ENCODE measurements at places on chromosomes 3 and 15.

GRCh38 chr3:4125576-4125975 is 177.6 kb upstream of the SETMAR start:
- no peak for DNase-seq

DNA sequence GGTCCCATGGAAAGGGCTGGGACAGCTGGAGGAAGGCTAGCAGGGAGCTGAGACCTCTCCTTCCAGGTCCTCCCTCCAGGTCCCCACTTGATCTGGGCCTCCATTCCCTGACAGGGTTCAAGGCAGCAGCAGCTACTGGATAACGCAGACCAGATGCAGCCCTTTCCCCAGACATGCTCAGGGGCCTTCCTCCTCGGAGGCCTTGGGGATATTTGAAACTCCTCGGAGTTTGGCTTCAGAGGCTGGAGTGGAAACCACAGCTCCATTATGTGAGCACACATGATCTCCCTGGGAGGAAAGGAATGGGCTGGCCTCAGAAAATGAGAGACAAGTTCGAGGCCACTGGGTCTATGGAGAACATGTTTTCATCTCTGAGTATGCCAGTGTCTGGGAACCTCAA is 119.3 kb downstream of the SMAD6 start:
- no peak for DNase-seq

- DNase-seq = no peak
Observed at GRCh38 chr15:77436822-77437221, 16.1 kb downstream of the HMG20A start.

- no peak for DNase-seq
Observed at GRCh38 chr3:188635258-188636042, 481.5 kb downstream of the LPP start.

DNA sequence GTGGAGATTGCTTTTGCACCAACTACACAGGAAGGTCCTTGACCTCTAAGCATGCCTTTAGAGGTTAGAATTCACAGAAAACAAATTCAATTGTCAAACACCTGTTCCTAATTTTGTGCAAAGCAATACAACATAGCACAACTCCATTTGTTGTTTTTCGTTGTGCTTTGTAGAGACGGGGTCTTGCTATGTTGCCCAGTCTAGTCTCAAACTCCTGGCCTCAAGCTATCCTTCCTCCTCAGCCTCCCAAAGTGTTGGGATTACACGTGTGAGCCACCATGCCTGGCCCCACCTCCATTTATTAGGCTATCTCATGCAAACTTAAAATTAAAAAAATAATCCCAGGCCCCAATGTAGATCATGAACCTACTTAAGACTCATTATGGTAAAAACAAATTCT is 6.0 kb downstream of the NCBP2 start:
- no peak for DNase-seq

DNA sequence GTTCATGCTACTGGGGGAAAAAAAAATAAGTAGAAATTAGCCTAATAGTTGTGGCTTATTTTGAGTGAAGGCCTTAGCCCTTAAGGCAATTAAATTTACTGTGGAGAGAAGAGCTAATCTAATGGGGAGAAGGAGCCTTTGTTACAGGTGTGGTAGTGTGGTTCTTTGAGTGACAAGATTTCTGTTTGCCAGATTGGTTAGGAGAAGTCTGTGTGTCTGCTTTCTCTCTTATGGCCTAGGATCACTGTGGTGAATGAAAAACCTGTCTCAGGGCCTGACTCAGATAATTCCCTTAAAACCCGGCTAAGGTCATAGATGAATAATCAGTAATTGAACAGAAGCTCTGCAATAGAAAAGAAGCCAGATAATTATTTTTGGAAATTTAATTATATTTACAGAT is 27.0 kb downstream of the OPA1 start:
- no peak for DNase-seq

- no peak for DNase-seq
Observed at GRCh38 chr3:127216415-127217261, 23.7 kb downstream of the PRR23E start.

DNA sequence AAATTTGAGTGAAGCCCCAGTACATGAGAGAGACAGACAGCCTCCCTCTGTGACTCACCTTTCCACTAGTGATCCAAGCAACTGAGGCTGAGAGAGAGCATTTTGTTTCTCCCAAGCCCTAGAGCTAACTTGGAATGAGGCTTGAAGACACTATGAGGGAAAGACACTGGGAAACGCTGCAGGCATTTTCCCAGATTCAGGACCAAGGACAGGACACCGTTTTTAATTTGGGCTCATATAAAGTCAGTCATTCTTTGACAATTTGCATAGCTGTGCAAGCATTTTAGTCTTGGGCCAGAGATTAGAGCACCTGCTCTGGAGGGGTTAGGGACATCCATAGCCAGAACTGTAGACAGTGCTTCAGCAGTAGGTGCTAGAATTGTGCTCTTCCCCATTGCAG is 249.0 kb downstream of the AGBL1 start:
- no peak for DNase-seq

DNA sequence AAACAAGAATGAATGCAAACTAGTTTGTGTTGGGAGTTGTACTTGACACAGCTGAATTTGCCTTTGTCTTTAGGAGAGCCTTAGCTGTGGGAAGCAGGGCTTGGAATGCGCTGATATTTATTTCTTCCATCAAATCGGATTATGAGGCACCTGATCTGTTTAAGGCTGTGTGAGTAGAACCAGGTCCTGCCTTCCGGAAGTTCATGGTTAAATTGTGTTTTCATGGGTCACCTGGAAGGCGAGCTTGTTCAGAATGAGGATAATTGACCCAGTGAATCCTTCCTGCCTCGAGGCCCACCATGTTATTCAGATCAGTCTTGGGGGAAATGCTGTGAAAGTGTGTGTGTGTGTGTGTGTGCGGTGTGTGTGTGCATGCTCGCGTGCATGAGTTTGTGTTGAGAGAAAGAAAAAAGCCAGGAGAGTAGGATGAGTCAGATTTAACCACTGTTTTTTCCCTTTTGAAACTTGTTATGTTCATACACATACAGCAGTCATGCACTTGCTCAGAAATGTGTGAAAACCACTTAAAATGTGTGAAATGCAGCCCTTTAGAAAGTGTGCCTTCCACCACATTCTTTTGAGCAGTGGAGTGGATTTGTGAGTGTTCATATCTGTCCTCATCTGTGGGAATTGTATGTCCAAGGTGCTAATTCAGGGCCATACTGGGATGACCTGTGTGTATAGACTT is 36.7 kb downstream of the SMAD3 start:
- peak; percentile 9 for DNase-seq

DNA sequence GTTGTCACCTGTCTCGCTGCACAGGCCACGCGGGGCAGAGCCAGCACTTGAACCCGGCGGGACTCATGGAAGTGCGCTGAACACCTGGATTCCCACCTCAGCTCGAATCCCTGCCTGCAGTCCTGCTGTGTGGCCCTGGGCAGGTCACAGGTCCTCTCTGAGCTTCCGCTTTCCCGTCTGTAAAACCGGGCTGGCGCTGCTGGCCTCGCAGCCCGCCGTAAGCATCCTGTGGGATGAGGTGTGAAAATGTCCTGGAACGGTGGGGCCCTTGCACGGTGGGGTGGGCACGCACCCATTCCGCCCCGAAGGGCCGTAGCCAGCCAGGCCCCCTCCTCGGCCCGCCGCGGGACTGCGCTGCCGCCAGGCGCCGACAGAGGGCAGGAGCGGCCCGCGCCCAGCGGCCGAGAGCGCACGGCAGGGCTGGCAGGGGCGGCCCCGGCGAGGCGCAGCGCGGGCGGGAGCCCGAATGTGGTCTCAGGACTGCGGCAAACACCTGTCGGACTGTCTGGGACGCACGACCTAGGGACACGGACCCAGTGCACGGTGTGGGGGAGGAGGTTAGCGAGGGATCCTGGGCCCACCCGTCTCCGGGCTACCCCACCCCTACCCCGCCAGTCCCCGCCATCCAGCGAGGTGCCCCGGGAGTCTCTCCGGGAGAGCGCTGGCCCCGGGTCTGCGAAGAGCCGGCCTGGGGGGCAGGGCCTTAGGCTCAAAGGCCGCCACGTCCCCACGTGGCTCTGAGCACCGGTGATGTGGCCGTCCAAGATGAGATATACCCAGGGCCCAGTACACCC is 40.4 kb downstream of the DNAJB8 start:
- DNase-seq = no peak

GRCh38 chr3:53324105-53324504 is 23.2 kb downstream of the DCP1A start:
- DNase-seq = no peak

DNA sequence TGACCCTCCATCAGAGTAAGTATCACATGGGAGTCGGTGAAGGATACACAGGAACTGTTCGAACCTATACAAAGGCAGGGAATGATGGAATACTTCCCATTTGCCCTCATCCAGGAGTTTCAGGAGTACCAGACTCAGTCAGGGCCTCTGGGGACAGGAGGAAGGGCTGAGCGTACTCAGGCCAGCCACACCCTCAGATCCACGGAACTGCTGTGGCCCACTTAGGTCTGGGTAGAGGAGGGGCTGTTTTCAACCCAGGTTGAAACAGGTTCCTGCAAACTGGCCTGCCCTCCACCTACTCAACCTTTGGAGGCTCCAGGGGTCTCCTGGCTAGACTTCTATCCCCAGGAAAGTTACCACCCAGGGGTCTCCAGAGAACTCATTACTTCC is 6.7 kb upstream of the IGDCC3 start:
- no peak for DNase-seq

GRCh38 chr3:195106418-195106906 is 164.5 kb downstream of the XXYLT1 start:
- peak; percentile 23 for DNase-seq

GRCh38 chr3:179672918-179673317 is 20.1 kb downstream of the USP13 start:
- DNase-seq = no peak

DNA sequence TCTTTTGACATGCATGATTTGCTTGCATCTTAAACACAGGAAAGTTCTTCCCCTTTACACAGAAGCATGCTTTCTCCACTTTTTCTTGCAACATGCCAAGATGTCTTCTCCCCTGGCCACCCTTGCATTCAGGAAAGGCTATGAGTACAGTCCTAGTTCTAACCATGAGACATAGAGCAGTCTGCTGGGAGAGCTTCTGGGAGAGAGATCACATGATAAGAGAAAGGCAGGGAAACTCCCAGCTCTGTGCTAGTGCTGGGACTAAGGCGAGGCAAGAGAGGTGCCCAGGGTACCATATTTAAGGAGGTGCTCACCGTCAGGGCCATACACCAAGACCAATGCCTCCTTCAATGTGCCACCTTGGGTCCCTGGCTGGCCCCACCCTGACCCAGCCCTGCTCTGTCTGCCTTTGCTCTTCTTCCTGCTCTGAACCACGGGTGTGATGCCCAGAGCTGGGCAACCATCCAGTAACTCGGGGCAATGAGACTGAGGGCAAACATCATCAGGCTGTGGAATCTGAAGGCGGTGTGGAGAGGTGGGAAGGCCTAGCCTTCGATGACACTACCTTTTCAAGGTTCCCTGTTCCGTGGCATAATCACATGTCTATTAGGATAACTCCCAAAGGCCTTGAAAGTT is 77.4 kb upstream of the PRR20G start:
- no peak for DNase-seq

DNA sequence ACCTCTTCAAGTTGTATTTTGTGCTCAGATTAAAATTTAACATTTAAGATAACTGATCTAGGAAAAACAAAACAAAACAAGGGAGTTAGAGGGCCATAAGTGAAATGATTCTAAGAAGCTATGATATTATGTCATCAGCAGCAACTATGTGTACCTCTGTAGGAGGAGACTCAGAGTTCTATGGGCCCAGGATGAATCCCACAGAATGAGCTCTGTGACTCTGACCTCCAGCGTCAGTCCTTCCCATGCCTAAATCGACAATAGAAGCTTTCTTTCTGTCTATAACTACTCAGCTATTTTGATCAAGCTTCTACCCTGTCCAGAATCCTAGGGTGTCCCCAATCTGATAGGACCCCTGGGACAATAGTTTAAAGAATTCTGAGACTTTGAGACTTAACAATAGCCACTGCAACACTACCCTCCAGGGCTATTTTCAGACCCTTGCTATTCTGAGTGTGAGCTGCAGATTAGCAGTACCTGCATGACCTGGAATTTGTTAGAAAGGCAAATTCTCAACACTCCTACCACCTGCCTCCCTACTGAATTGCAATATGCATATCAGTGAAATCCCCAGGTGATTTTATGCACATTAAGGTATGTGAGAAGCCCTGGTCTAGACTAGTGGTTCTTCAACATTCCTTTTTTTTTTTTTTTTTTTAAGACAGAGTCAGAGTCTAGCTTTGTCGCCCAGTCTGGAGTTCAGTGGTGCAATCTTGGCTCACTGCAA is 66.7 kb downstream of the ARHGAP31 start:
- no peak for DNase-seq

DNA sequence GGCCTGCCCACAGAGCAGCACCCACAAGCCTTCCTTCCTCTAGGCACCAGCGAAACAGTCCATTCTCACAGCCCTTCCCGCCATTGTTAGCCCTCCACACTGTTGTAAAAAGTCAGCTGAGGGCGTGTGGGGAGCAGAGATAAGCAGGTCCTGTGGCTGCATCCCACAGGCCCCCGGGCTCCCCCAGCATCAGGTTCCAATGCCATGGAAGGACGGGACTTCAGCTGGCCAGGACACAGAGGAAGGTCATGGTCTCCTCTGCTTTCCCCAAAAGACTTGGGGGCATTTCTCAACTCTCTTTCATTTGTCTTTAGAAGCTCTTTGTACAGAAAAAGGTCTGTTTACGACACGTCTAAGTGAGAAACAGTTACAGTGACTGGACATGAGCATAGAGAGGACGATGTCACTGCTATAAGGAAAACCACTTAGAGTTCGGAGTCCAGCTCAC is 85.2 kb upstream of the HERC1 start:
- no peak for DNase-seq

- DNase-seq = no peak
Observed at GRCh38 chr3:197353001-197353866, 54.8 kb upstream of the DLG1 start.
